Ovary (tissue), 10 donors: ENCODE measurements at places on chromosomes 16 and 17. TPM values are rescaled to one million over a fixed set of nuclear protein-coding genes. Genes with fewer than 3 reads are reported as not detected.
A peak's percentile ranks its signal among the peaks of the same experiment; 100 is the strongest.

GRCh38 chr17:49191409-49191916 lies 18.9 kb downstream of the GNGT2 start:
- no peaks in the 10 kb centered on the region for H3K36me3 ChIP-seq
- no peaks in the 10 kb centered on the region for H3K27me3 ChIP-seq
- H3K27ac ChIP-seq: peak overlapping the region; percentile 98
- no peak for DNase-seq

- H3K27ac ChIP-seq: no peak overlapping the region
- no peaks in the 10 kb centered on the region for H3K36me3 ChIP-seq
- H3K4me1 ChIP-seq: no peaks in the 10 kb centered on the region
- no peak overlapping the region for H3K4me3 ChIP-seq
- no peaks in the 10 kb centered on the region for H3K27me3 ChIP-seq
Measured at GRCh38 chr16:13390093-13390985, 488.9 kb downstream of the SHISA9 start.

GRCh38 chr17:41772586-41773189 lies 13.8 kb downstream of the JUP start:
- H3K27ac ChIP-seq: no peak overlapping the region
- no peak overlapping the region for H3K4me3 ChIP-seq
- peaks cover 10% of the 10 kb centered on the region for H3K4me1 ChIP-seq
- DNase-seq: no peak

GRCh38 chr17:74353446-74354060 lies 8.1 kb downstream of the BTBD17 start:
- DNase-seq: no peak
- no peaks in the 10 kb centered on the region for H3K4me1 ChIP-seq
- no peaks in the 10 kb centered on the region for H3K27me3 ChIP-seq
- H3K27ac ChIP-seq: no peak overlapping the region
- H3K4me3 ChIP-seq: no peak overlapping the region
- no peaks in the 10 kb centered on the region for H3K36me3 ChIP-seq

- peaks cover 4% of the 10 kb centered on the region for H3K4me1 ChIP-seq
- no peak overlapping the region for H3K27ac ChIP-seq
- DNase-seq: no peak
- H3K27me3 ChIP-seq: peaks cover 6% of the 10 kb centered on the region
Measured at GRCh38 chr17:48995974-48996721, 1.0 kb upstream of the IGF2BP1 start.

DNA sequence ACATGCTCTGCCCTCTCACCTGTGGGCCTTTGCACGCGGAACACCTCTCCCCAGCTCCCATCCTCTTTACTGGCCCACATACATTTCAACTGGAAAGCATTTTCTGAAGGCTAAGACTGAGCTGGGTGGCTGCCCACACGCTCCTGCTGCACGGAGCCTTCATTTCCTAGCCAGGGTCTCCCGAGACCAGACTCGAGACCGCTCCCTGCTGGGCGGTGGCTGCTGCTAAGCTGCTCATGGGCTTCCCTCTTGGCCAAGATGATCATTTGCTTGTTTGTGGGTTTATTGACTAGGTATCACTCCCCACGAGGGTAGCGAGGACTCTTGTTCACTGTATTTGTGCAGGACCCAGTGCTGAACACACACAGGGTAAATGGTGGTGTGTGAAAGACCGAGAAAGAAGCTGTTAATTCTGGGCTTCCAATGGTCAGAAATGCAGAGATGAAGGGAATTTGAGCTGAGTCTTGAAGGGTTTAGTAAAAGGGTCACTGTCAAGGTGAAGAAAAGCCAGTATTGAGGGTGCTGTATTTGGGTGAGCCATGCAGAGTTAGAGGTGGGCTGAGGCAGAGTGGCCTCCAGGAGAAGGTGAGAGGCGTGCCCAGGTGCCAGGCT lies 907 bp downstream of the TRAPPC2L start:
- no peaks in the 10 kb centered on the region for H3K27me3 ChIP-seq
- peak overlapping the region; percentile 75 for H3K4me3 ChIP-seq
- no peaks in the 10 kb centered on the region for H3K36me3 ChIP-seq
- H3K27ac ChIP-seq: peak overlapping the region; percentile 73

DNA sequence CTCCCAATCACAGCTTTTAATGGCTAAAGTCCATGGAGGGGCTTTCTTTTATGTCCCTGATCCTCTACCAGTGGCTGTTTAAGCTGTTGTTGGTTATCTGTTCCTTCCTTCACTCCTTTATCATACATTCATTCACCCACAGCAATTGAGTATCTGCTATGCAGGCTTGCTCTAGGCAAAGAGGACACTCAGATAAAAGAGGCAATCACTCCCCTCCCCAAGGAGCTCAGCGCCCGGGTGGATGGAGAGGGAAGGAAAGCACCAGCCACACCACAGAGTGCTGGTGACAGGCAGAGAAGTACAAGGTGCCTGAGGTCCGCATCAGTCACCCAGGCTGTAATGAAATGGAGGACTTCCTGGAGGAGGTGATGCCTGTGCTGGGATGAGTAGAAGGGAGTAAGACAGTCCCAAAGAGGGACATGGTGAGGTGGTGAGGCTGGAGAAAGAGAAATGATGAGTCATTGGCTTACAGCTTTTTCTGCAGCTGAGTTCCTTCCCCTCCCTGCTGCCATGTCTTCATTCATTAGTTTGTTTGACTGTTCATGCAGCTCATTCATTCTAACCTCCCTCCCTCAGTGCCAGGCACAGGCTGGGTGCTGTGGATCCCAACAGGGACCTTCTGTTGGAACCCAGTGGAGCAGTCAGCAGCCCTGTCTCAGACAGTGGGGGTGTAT lies 12.8 kb upstream of the NGFR start:
- no peaks in the 10 kb centered on the region for H3K27me3 ChIP-seq
- H3K4me3 ChIP-seq: no peak overlapping the region
- no peaks in the 10 kb centered on the region for H3K36me3 ChIP-seq
- no peaks in the 10 kb centered on the region for H3K4me1 ChIP-seq
- no peak overlapping the region for H3K27ac ChIP-seq

DNA sequence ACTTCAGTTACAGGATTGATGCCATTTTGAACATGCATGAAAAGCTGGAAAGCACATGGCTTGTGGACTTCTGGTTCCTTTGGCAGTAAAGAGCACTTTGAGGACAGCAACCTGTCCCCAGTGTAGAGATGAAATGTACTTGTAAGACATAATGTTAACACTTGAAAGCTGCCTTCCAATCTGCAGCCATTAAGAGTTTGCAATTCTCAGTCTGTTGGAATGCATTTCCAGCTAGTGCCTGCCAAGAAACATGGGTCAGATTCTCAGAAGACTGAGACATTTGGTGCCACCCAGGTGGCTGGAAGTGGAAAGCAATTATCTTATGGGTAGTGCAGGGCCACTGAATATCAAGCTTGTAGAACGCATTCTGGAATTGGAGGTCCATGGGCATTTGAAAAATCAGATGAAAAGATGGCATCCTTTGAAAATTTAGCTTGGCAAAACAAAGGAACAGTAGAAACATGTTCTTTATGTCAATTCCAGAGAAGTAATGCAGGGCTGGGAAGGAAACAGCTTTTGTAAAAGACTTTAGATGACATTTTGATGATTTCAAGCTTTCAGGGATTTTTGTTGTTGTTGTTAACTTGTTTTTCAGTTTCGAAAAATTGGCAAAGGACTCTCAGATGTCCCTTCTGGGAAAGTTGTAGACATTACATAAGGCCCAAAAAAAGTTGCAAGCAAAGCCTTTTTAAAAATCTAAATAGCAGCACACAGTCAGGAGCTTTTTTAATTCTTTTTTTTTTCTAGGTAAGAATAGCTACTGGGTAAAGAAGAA lies 147.0 kb downstream of the ABCA8 start:
- no peaks in the 10 kb centered on the region for H3K27me3 ChIP-seq
- no peak for DNase-seq
- H3K27ac ChIP-seq: no peak overlapping the region
- no peak overlapping the region for H3K4me3 ChIP-seq
- H3K4me1 ChIP-seq: peaks cover 14% of the 10 kb centered on the region

DNA sequence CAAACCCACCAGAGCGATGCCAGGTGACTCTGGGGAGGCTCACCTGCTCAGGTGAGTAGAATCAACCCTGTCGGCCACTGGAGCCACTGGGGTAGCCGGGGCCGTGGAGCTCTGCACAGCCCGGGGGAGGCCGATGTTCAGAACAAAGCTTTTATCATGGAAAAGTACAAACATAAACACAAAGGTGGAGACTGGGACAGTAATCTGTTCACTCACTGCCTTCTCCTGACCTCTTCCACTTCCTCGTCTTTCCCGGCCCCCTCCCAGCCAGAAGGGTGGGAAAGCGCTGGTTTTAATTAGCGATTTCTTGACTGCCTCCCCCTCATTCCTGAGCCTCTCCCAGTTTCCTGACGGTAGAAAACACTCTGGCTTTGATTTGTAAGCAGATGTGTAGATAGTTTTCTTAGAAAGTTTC lies 9.8 kb upstream of the TEX19 start:
- no peaks in the 10 kb centered on the region for H3K36me3 ChIP-seq
- H3K27me3 ChIP-seq: no peaks in the 10 kb centered on the region
- H3K27ac ChIP-seq: no peak overlapping the region
- H3K4me1 ChIP-seq: peaks cover 3% of the 10 kb centered on the region
- no peak for DNase-seq

DNA sequence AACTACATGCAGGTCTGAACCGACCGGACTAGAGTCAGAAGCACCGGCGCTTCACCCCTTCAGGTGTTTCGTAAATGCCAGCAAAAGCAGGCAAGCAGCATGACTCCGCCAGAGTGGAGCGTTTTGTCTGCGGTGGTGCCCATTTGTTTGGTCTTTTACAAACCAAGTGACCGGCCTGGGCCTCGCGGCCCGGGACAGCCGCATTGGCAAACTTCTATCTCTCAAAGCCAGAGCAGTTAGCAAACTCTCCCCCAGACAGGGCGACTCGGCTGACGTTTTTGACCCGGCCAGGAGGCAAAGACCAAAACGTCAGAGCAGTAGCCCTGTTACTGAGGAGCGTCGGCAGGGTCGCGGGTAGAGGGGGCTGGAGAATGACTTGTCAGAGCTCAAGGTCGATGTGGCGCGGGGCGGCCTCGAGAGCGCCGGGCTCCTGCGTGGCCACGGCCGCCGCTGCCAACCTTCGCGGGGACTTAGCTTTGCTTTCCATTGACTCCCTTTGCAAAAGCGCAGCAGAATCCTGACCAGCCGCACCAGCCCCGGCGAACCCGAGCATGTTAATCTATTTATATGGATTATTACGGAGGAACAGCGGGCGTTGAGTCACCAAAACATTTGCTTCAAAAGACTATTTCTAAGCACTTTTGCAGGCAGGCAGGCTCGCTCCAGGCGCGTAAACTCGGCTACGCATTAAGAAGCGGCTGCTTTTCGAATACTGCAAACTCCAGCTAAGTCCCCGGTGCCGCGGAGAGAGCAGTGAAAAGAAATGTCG lies 763 bp upstream of the SOX9 start:
- no peaks in the 10 kb centered on the region for H3K36me3 ChIP-seq
- no peak for DNase-seq
- H3K4me1 ChIP-seq: peaks cover 3% of the 10 kb centered on the region
- H3K4me3 ChIP-seq: peak overlapping the region; percentile 6
- no peak overlapping the region for H3K27ac ChIP-seq
- no peaks in the 10 kb centered on the region for H3K27me3 ChIP-seq

EFCAB5 gene
- total RNA-seq: not detected

ACE gene
- 3.1 TPM for total RNA-seq

EPX gene
- not detected for total RNA-seq

AGRP gene
- total RNA-seq: not detected

ZG16B gene
- 0.36 TPM for total RNA-seq
